Amniotic epithelial cell (primary cell): ENCODE measurements at places on chromosomes 2 and 18.

- DNase-seq: no peak
Measured at GRCh38 chr2:164933671-164934189, 21.6 kb downstream of the SLC38A11 start.

DNA sequence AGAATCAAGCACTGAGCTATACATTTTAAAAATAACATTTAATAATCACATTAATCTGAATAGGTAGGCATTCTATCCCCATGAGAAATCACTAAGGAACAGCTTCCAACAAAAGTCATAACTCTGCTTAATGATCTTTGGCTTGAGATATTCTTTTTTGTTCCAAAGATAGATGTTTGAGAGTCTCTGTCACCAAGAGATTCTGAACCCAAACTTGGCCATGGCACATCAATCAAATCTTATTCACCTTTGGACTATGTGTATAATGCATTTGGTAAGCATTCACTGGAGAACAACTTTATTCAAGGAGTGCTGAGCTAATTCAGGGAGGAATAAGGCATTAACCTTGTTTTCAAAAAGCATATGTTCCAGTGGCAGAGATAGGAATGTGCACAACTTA is 743.3 kb downstream of the SLC4A3 start:
- DNase-seq: no peak

DNA sequence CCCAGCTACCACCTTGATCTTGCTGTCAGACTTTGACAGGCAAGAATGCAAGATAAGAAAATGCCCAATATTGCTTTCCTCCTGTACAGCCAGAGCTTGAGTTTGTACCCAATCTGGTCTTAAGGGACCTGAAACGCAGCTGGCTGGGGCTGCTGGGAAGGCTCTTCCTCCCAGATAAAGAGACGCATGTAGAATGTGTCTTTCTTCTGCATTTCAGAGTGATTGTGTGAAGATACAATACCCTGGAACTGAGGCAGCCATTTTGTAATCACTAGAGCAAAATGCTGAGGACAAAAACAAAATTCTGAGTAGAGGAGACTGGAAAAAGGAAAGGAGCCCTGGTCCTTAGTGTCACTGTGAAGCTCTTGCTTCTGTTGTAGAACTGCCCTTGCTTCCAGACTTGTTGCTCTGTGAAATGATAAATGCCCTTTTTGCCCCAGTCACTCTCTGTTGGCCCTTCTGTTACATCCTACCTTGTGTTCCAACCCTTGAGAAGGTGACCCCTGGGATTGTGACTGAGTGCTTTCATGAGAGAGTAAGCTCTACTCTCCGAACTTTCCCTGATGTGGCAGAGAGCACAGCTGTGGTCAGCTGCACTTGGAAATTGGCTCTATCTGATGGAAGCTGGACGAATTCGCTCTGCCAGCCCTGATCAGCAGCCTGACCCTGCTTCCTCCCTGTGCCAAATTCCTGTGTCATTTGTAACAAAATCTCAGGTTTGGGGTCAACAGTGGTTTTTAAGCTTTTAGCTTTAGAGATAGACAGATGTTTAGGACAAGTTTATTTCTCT is 137.4 kb upstream of the RBMS1 start:
- DNase-seq: no peak

- DNase-seq: no peak
Measured at GRCh38 chr18:43009674-43010073, 105.8 kb downstream of the RIT2 start.

DNA sequence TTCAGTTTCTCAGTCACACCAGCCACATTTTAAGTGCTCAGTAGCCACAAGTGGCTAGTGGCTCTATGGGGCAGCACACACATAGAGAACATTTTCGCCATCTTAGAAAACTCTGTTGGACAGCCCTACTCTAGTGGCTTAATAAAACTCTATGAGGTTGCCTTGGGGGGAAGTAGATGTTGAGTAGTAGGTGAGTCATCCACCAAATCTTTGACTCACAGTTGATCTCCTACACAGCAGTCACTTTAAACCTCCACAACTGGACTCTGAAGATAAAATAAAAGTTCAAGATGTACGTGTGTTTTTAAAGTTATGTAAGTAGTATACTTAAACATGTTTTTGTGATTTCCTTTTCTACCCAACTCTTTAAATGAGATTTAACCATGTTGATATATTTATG is 379.0 kb downstream of the SETBP1 start:
- DNase-seq: peak; percentile 74

- no peak for DNase-seq
Measured at GRCh38 chr2:46674488-46674887, 195.1 kb downstream of the TMEM247 start.

GRCh38 chr2:49032126-49032525 is 122.2 kb downstream of the FSHR start:
- no peak for DNase-seq

GRCh38 chr2:135951041-135951583 is 34.3 kb downstream of the DARS1 start:
- no peak for DNase-seq

- peak; percentile 89 for DNase-seq
Measured at GRCh38 chr18:49094136-49094535, 143.4 kb upstream of the SMAD7 start.

DNA sequence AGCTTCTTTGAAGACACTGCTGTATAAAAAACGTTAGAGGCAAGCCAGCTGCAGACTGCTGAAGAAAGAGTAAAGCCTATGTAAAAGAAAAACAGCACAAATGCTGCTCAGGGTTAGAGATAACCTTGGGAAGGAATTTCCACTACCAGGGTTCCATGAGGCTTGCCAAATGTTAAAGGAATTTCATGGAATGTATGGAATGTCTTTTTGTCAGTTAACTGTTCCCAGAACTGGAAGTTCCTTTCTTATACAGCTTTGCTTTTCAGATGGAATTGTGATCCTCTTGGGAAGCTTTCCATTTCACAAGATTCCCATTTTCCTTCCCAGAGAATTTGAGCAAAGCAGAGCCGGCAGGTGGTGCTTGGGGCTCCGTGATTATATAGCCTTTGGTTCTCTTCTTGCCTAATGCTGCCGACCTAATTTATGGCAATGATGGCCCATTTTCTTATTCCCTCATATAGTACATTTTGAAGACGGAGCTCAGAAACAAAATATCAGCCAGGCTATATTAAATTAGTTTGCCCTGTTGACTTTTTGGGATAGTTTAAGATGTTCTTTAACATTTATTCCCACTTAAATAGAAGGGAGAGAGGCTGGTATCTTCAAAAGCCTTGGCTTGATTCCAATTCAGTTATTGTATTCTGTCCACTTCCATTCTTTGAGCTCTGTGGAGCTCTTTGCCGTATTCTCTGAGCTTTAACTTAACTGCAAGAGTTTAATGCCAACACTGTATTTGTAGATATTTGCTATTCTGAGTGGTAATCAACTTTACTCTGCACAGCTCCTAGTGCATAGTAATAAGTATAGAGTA is 162.3 kb downstream of the PHLPP1 start:
- peak; percentile 72 for DNase-seq

- peak; percentile 61 for DNase-seq
Measured at GRCh38 chr2:223635080-223635479, 32.9 kb upstream of the SCG2 start.

GRCh38 chr2:196307775-196308305 is 136.5 kb upstream of the STK17B start:
- DNase-seq: no peak

- DNase-seq: peak; percentile 93
Measured at GRCh38 chr2:39620067-39620466, 45.6 kb upstream of the TMEM178A start.

DNA sequence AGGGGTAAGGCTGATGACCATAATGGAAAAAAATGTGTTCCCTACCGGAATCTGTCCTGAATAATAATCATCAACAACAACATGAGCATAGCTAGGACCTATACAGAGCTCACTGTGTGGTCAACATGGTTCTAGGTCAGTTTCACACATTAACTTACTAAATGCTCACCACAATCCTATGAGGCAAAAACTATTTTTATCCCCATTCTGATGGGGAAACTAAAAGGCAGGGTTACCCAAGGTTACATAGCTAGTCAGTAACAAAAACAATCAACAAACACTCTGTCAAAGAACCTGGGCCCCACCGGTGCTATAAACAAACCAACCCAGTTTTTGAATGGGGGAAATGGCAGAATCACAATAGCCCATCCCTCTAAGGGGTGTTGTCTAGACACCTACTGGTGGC is 40.1 kb downstream of the AOX1 start:
- peak; percentile 78 for DNase-seq

DNA sequence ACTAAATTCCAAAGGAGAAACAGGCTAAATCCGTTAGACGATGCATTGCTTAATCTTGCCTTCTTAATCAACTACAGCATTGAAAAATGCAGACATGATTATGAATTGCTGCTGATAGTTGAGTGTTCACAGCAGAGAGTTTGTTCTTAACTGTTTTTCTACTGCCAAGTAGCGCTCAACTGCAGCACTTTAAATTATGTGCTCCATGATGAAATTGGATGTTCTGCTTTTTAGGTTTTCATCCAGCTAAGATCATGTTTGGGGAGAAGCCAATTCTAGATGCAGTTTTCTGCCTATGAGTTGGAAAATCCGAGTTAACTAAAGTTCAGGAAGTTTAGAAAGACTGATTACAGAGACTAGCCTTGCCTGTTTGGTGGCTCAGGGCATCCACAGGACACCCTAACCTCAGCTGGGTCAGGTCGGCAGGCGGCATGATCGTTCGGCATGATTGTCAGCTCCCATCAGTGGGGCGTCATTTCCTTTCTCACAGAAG is 119.4 kb upstream of the PIEZO2 start:
- peak; percentile 63 for DNase-seq

DNA sequence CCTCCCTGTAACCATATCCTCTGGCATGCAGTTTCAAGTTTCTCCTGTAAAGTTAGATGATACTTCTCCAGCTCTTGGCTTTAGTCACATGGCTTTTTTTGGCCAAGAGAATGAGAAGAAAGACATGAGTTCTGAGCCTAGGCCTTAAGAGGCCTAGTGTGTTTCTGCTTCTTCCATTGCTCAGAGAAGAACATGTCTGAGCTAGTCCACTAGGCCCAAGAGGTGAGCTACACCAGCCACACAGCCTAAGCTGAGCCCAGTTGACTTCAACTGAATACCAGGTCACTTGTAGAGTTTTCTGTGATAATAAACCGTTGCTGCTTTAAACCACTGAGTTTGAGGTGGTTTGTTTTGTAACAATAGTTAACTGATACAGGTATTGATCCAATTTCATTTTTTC is 19.9 kb upstream of the EFEMP1 start:
- DNase-seq: no peak

DNA sequence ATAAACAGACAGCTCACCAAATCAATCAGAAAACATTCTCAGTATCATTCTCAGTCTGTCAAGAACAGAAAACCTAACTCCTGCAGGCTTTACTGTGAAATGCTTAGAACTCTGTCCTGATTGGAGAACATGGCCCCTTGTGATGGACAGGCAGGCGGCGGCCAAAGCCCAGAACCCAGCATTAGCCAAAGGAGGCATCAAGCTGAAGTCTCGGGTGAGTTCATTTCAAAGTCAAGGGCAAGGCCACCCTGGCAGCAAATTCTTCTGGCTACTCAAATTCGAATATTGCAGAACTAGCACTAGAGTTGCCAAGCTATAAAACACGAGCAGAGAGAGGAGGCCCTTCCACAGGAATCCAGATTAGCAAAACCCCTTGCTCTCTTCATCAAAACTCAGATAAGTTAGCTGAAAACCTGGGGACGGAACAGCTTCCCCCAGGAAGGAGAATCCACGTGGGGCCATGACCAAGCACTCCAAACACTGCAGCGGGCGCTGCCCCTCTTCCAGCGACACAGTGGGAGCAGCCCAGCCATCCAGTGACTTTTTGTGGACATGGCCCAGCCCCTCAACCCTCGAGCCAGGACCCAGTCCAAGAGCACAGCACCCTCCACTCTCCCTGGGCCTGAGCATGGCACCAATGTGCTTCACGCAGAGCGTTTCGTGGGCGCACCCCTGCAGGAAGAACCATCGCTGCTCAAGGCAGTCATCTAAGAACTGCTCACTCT is 98.6 kb downstream of the HDAC4 start:
- peak; percentile 90 for DNase-seq

- DNase-seq: no peak
Measured at GRCh38 chr2:165586019-165586418, 116.5 kb downstream of the CSRNP3 start.

- no peak for DNase-seq
Measured at GRCh38 chr2:204948024-204948763, 402.9 kb downstream of the PARD3B start.

DNA sequence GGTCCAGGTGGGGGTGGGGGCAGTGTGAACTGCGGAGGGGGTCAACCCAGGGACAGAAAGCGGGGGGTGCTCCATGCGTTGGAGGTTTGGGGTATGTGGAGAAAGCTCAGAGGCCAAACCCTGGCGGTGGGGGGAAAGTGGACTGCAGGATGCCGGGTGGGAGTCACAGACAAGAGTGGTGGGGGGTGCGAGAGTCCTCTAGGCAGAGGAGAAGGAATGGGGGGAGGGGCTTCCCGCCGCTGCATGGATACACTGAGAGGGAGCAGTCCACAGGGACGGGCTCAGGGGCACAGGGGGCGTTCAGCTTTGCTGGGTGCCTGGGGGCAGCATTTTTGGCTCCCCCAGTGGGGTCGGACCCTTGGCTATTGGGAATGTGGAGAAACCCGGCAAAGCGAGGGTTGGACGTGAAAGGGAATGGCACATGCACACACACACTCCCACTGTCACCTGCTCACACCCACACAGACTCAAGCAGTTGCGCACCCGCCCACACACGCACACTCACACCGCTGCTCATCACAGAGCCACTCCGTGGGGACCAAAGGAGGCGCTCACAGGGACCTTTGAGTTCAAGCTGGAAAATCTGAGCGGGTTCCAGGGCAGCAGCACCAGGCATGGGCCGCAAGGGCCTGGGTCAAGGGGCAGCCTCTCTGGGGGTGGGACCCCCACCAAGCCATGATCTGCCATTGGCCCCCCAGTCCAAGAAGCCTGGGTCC is 7.7 kb downstream of the GBX2 start:
- no peak for DNase-seq

DNA sequence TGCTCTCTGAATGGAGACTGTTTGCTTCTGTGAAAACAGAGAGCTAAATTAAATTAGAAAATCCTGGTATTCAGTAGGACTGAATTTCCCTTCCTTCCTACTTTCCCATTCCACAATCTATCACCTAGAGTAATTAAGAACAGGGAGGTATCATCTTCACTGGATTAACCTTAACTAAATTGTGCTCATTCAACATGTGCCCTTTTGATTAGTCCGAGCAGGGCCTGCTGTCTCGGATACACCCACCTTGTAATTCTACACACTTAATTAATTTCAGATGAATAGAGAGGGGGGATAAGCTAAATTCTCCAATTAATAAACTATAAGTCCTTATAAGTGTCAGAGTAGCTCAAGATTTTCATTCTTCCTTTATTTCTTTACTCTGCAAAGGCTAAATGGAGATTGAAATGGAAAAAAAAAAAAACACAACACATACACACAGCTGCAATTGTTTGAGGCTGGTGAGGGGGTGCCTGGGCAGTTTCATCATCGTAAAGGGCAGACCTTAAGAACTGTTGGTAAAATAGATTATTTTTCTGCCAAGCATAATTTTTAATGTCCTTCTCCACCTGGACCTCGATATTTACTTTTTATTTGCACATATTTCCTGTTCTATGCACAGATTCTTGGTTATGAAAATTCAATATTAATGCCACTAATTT is 157.1 kb upstream of the SIX2 start:
- DNase-seq: no peak
